ENCODE measurements at places on chromosomes 1 and 21.

GRCh38 chr1:24161270-24161669 is 18.3 kb upstream of the IL22RA1 start:
- H3K27ac ChIP-seq, result peak overlapping the region; percentile 26
- H3K4me1 ChIP-seq, result no peaks in the 10 kb centered on the region
- no peak overlapping the region for H3K4me3 ChIP-seq
- peaks cover 75% of the 10 kb centered on the region for H3K36me3 ChIP-seq

DNA sequence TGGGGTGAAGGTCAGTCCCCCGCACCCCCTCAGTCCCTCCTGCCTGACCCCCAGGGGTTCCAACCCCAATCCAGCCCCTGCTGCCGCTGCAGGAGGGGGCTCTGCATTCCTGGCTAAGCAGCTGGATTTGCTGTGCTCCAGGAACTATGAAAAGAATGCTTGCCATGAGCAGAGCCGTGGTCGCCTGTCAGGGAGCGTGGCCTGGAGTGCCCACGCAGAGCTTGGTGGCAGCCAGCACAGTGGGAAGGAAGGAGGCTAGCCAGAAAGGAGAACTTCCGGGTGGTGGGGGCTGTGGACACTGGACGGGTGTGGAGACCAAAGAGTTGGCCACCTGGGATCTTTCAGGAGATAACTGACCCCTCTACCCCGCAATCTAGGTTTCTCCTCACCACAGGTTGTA is 5.6 kb downstream of the COL8A2 start:
- DNase-seq, result no peak
- no peak overlapping the region for H3K27ac ChIP-seq
- peaks cover 30% of the 10 kb centered on the region for H3K27me3 ChIP-seq
- H3K4me3 ChIP-seq, result no peak overlapping the region
- H3K36me3 ChIP-seq, result no peaks in the 10 kb centered on the region

DNA sequence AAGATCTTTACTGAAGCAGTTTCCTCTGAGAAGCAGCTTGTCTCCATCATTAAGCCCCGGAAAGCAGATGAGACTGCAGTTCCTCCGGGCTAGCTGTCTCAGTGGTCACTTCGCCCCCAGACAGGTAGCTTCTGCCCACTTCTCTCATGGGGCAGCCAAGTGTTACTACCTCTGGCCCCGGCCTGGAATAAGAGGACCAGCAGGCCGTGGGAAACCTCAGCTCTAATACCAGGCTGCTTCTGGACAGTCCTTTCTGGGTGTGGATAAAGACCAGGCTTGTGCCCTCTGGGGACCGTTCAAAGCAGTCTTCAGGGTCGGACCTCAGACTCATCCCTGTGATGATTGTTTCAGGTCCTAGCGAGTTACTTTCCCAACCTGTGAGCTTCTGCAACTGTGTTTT is 54.8 kb downstream of the RUNX3 start:
- no peaks in the 10 kb centered on the region for H3K36me3 ChIP-seq
- H3K27me3 ChIP-seq, result no peaks in the 10 kb centered on the region
- no peak overlapping the region for H3K27ac ChIP-seq
- no peak overlapping the region for H3K4me3 ChIP-seq
- no peaks in the 10 kb centered on the region for H3K4me1 ChIP-seq

GRCh38 chr1:19762175-19762779 is 37.4 kb downstream of the TMCO4 start:
- H3K36me3 ChIP-seq, result peaks cover 15% of the 10 kb centered on the region
- no peaks in the 10 kb centered on the region for H3K27me3 ChIP-seq
- H3K27ac ChIP-seq, result no peak overlapping the region
- DNase-seq, result peak; percentile 50
- peaks cover 18% of the 10 kb centered on the region for H3K4me1 ChIP-seq

DNA sequence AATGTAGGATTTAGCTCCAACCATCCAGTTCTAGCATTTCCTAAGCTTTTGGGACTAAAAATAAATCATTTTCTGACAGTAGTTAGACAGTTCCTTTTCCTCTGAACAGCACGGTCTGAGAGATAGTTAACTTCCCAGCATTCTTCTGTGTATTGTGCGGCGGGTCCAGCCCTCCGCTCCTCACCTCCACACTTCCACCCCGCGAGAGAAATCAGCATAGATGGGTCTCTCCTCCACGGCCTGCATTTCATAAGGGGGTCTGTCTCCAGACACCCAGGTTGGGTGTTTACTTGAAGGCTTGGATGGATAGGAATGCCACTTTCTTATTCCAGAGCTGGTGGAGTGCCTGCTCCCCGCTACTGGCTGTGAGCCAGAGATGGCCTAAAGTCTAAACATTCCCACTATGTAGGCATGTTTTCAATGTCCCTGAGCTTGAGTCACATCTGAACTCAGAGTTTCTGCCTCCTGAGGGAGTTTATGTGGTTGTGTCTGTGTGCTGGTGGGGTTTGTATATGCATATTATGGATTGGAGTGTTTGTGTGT is 38.0 kb upstream of the PPP2R5A start:
- no peaks in the 10 kb centered on the region for H3K36me3 ChIP-seq
- no peaks in the 10 kb centered on the region for H3K4me1 ChIP-seq
- no peak overlapping the region for H3K27ac ChIP-seq

DNA sequence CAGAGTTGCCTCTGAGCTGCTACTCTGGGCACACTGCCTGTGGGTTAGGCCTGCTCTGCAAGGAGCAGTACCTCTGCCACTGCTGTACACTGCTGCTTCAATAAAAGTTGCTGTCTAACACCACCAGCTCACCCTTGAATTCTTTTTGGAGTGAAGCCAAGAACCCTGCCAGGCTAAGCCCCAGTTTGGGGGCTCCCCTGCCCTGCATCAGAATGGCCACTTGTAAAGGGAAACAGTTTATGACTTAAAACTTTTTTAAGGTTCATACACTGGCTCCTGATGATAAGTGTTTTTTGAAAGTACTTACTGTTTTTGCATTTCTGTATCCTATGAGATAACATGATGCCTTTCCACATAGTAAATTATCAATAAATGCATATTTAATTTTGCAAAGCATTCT is 310.0 kb downstream of the LMO4 start:
- no peaks in the 10 kb centered on the region for H3K36me3 ChIP-seq
- no peak overlapping the region for H3K4me3 ChIP-seq
- H3K4me1 ChIP-seq, result peaks cover 9% of the 10 kb centered on the region
- no peaks in the 10 kb centered on the region for H3K27me3 ChIP-seq
- no peak overlapping the region for H3K27ac ChIP-seq

DNA sequence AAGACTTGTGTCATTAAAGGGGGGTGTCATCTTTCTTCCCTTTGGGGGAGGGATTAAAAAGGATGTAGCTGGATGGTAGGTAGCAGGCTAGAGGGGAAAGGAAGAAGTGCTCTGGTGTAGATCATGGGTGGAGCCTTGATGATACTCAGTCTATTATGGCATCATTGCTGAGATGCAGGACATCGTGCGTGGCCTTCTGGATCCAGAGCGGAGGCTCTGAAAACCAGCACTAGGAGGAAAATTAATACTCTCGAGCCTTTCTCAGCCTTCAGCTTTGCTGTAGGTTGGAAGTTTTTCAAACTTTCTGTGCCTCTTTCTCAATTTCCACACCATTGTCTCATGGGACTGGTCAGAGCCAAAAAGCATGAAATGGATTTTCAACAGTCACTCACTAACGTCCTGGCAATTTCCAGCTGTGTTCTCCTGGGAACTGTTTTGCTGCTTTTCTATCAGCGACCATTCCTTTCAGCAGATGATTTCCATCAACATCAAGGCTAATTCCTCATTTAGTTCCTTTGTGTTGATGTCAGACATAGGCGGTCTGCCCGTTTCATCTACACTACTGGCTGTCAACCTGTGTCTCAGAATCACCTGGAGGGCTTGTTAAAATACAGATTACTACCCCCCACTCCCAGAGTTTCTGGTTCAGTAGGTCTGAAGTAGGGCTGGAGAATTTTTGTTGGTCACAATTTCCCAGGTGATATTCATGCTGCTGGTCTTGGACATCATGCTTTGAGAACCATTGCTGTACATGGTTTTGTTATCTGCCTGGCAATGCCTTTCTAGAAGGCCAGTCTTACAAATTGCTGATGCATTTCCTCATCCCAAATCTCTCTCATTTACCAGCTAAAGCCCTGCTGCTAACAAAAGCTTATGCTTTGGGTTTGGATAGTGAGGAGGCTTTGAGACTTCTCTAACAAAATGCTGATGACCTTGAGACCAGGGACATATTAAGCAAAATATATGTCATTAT is 7.7 kb downstream of the CACNA1E start:
- H3K27me3 ChIP-seq, result peaks cover 3% of the 10 kb centered on the region
- H3K36me3 ChIP-seq, result no peaks in the 10 kb centered on the region
- no peak for DNase-seq
- H3K4me3 ChIP-seq, result no peak overlapping the region
- no peaks in the 10 kb centered on the region for H3K4me1 ChIP-seq

GRCh38 chr1:9413071-9413876 is 120.6 kb downstream of the SPSB1 start:
- no peaks in the 10 kb centered on the region for H3K36me3 ChIP-seq
- no peak overlapping the region for H3K4me3 ChIP-seq
- H3K4me1 ChIP-seq, result peaks cover 12% of the 10 kb centered on the region
- no peaks in the 10 kb centered on the region for H3K27me3 ChIP-seq

- DNase-seq, result peak; percentile 63
- H3K4me1 ChIP-seq, result peaks cover 6% of the 10 kb centered on the region
- no peak overlapping the region for H3K4me3 ChIP-seq
- no peaks in the 10 kb centered on the region for H3K36me3 ChIP-seq
Measured at GRCh38 chr1:178344513-178345091, 152.2 kb downstream of the CLEC20A start.

- H3K27me3 ChIP-seq, result no peaks in the 10 kb centered on the region
- no peak for DNase-seq
- H3K4me1 ChIP-seq, result peaks cover 6% of the 10 kb centered on the region
- H3K4me3 ChIP-seq, result no peak overlapping the region
Measured at GRCh38 chr1:93352376-93352775, 6.7 kb downstream of the DR1 start.

DNA sequence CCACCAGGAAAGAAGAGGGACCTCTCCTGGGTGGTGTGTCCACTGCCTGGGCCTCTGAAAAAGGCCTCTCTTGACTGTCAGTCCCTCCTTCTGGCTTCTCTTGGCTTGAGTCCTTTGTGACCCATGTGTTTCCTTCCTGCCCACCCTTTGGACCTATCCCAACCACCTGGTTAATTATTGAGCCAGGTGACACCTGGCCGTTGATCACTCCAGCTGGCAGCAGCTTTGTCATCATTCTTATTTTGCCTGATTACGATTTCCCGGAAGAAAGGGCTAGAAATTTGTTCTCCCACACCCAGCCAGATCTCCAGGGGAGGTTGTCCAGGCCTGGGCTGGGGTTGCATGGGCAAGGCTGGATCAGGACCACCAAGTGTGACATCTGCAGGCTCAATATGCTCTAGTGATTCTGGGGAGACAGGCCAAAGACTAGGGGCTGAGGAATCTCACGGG is 24.8 kb downstream of the CSF1 start:
- peak overlapping the region; percentile 95 for H3K27ac ChIP-seq
- DNase-seq, result peak; percentile 97
- H3K36me3 ChIP-seq, result no peaks in the 10 kb centered on the region
- H3K4me3 ChIP-seq, result no peak overlapping the region

DNA sequence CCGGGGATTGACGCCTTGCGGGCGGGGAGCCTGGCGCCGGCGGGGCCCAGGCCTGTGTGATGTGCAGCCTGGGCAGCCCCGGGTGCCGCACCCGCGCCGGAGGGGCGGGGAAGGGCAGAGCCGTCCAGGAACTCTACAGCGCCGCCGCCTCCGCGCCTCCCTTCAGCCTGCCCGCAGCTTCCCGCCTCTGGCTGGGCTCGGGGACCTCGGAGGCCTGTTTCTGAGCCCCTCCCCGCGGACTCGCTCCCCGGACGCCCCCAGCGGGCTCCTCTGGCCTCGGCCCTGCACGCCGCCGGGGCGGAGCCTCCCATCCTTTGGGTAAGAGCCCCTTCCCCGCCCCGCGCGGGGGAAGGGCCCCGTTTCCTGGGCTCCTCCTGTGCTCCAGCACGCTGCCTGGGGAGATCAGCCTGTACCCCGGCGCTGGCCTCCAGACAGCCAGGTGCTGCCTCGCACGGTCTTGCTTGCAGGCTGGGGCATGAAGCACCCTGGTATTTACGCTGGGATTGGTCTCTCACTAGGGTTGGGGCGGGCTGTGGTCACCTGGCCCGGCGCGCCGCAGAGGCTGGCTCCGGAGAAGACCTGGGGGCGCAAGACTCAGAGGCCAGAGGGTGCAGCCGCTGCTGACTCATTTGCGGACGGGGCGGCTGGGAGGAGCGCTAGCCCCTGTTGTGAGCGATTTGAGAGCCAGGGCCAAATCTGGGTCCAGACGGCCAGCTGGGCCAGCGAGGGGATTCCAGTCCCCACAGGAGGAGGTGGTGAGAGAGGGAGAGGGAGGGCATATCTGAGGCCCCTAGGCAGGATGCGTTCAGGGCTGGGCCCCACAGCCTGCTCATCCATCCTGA is 5.7 kb upstream of the ACOT11 start:
- H3K27me3 ChIP-seq, result no peaks in the 10 kb centered on the region
- DNase-seq, result peak; percentile 89
- peak overlapping the region; percentile 56 for H3K4me3 ChIP-seq
- H3K36me3 ChIP-seq, result no peaks in the 10 kb centered on the region
- H3K27ac ChIP-seq, result peak overlapping the region; percentile 90

GRCh38 chr1:58443986-58444868 is 102.3 kb downstream of the OMA1 start:
- no peak overlapping the region for H3K4me3 ChIP-seq
- no peaks in the 10 kb centered on the region for H3K36me3 ChIP-seq
- H3K27ac ChIP-seq, result no peak overlapping the region
- no peak for DNase-seq
- no peaks in the 10 kb centered on the region for H3K4me1 ChIP-seq

DNA sequence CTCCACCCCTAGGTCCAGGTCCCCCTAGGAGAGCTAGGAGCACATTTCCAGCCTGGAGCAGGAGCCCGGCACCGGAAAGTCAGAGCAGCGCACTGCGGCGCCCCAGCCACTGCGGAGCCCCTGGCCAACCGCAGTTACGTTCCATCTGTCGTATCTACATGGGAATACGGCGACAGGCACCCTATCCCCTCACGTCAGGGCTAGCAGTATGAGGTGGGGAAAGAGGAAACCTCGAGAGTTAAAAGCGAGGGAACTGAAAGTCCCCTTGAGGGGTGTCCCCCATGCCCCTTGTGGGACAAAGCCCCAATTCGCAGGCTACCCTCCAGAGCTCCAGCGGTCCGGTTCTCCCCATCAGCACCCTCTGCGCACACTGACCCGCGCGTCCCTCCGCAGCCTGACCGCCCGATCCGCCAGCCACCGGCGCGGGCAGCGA is 995 bp downstream of the COLGALT2 start:
- peak overlapping the region; percentile 46 for H3K4me3 ChIP-seq
- H3K27me3 ChIP-seq, result peaks cover 7% of the 10 kb centered on the region
- no peak for DNase-seq
- no peaks in the 10 kb centered on the region for H3K36me3 ChIP-seq
- H3K27ac ChIP-seq, result no peak overlapping the region
- H3K4me1 ChIP-seq, result peaks cover 7% of the 10 kb centered on the region
